ENCODE measurements at places on chromosomes 11 and 22. TPM values are rescaled to one million over a fixed set of nuclear protein-coding genes. Genes with fewer than 3 reads are reported as not detected.

DNA sequence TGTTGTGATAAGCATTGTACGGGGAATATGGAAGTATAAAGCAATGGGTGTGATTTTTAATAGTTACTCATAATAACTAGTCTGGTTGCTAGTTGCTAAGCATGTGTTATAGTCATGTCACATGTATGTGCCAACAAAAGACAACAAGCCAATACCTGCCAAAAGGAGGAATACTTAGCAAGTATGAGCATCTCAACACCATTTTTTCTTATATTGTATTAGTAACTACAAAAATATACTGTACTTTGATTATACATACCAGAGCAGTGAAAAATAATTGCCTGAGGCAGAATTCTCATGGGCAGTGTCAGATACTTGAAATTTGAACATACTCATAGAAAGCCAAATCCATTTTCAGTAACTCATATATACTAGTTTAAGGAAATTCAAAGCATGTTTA is 62.4 kb upstream of the ALKBH3 start:
- H3K4me1 ChIP-seq, result no peaks in the 10 kb centered on the region
- no peak overlapping the region for H3K4me3 ChIP-seq
- no peak for DNase-seq
- no peak overlapping the region for H3K27ac ChIP-seq
- H3K27me3 ChIP-seq, result no peaks in the 10 kb centered on the region
- H3K36me3 ChIP-seq, result peaks cover 24% of the 10 kb centered on the region

DNA sequence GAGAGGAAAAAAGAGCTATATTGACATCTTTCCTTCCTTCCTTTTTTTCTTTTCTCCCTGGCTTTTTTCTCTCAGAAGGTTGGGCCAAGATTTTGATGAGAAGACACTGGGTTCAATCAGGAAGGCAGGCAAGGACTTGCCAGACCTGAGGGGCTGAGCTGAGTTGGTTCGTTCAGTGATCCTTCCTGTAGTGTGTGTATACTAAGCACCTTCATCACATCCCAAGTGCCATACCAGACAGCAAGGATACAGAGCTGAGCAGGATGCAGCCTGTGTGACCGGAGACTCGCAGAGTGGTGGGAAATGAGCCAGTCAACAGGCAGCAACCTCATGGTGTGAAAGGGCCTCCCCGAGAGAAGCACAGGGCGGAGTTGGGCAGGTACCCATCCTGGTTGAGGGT is 95.5 kb downstream of the SPON1 start:
- peaks cover 5% of the 10 kb centered on the region for H3K27me3 ChIP-seq
- H3K4me3 ChIP-seq, result no peak overlapping the region
- H3K36me3 ChIP-seq, result no peaks in the 10 kb centered on the region
- no peak for DNase-seq

DNA sequence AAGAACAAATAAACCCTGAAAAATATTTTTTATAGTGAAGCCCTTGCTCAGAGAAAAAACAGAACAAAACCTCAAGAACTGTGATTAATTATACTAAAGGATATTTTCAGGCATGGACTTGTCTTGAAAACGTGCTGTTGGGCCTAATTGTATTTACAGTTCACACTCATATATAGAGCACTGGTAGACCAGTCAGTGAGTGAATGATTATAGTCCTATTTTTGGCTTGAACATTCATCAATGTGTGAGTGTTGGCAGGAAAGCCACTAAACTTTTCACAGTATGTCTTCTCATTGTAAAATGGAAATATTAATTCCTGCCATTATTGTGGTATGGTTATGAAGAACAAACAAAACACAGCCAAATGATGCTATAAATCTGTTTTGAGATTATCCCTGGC is 462.8 kb downstream of the KCNA4 start:
- H3K27ac ChIP-seq, result no peak overlapping the region
- no peak for DNase-seq
- H3K4me1 ChIP-seq, result no peaks in the 10 kb centered on the region
- H3K36me3 ChIP-seq, result no peaks in the 10 kb centered on the region
- no peaks in the 10 kb centered on the region for H3K27me3 ChIP-seq

- H3K27ac ChIP-seq, result no peak overlapping the region
- no peaks in the 10 kb centered on the region for H3K36me3 ChIP-seq
- H3K27me3 ChIP-seq, result peaks cover 8% of the 10 kb centered on the region
- DNase-seq, result no peak
Observed at GRCh38 chr11:112835591-112836255, 125.5 kb upstream of the NCAM1 start.

GRCh38 chr11:88813233-88813915 is 252.4 kb downstream of the GRM5 start:
- peaks cover 7% of the 10 kb centered on the region for H3K4me1 ChIP-seq
- no peaks in the 10 kb centered on the region for H3K27me3 ChIP-seq
- H3K27ac ChIP-seq, result no peak overlapping the region
- DNase-seq, result no peak

DNA sequence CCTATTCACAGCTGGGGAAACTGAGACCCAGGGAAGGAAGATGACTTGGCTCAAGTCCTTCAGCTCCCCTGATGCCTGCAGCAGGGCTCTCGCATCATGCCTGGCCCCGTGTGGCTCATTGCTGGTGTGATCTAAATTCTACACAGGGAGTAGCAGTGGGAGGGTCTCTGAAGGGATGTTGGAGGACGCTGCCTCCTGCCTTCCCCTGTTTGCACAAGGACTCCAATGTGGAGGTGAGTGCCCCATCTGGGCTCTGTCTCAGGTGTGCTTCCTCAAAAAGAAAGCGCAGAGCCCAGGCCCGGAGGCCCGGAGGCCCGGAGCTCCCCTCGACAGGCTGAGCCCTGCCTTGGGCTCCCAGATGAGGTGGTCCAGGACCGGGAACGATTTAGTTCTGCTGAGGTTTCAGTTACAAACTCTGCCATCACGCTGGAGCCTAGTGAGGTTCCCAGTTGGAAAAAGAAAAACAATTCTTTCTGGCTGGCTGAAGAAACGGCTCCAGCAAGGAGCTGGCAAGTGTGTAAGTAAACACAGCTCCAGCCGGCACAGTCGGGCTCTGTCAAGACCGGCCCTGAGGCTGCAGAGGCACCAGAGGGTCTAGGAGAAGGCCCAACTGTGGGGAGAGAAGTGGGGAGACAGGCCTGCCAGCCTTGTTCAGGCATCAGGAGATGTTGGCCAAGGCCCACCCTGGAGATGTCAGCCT is 49.8 kb downstream of the NAT10 start:
- H3K4me1 ChIP-seq, result peaks cover 36% of the 10 kb centered on the region
- no peak overlapping the region for H3K4me3 ChIP-seq
- H3K27ac ChIP-seq, result no peak overlapping the region
- DNase-seq, result no peak

Gene BLID
- total RNA-seq, result not detected

Gene UBQLN3
- not detected for total RNA-seq

Gene OR9Q2
- not detected for total RNA-seq
